Brain (organoid and tissue), 16 donors: ENCODE measurements at places on chromosomes 1 and 21. TPM values are rescaled to one million over a fixed set of nuclear protein-coding genes. Genes with fewer than 3 reads are reported as not detected.

- no peak for DNase-seq
These were observed 355.8 kb upstream of the PTBP2 start for GRCh38 chr1:96365596-96366390.

GRCh38 chr21:38246511-38246910 lies 10.3 kb upstream of the KCNJ15 start:
- DNase-seq = no peak

DNA sequence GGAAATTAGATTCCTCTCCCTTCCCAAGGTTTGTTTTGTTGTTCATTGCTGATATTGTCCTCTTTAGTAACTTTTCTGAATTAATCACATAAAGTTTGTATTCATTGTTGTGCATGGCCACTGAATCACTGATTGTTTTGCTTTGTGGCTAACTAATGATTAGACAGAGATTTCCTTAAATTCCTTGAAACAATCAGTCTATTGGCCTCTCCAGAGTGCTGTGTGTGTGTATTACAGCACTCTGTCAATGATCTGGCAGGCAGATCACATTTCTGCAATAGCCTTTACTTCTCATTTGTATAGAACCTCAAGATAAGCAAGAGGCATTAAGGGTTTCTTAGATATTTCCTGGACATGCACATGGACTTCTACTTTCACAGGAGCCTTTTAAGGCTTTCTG lies 78.6 kb downstream of the DUSP10 start:
- DNase-seq = no peak

Gene CD1B
- not detected for polyA plus RNA-seq

Gene NIPAL3
- 43.3 TPM for polyA plus RNA-seq

DNA sequence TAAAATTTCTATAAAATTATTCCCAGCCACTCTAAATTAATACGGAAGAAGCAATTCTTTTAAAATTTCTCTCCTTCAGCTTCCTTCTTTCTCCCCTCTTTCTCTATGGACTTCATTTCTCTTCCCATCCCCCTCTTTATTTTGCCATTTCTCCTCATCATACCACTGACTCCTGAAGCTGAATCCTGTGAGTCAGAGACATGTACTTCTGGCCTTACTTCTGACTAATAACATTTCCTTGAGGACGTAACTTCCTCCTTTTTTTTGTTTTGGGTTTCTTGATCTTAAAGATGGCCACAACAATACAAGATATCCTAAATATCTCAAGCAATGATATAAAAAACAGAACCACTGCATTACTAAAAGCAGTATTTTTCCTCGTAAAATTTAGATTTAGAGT lies 63.6 kb upstream of the DENND1B start:
- no peak for DNase-seq

GRCh38 chr1:211714154-211714553 lies 38.7 kb upstream of the NEK2 start:
- DNase-seq = no peak

DNA sequence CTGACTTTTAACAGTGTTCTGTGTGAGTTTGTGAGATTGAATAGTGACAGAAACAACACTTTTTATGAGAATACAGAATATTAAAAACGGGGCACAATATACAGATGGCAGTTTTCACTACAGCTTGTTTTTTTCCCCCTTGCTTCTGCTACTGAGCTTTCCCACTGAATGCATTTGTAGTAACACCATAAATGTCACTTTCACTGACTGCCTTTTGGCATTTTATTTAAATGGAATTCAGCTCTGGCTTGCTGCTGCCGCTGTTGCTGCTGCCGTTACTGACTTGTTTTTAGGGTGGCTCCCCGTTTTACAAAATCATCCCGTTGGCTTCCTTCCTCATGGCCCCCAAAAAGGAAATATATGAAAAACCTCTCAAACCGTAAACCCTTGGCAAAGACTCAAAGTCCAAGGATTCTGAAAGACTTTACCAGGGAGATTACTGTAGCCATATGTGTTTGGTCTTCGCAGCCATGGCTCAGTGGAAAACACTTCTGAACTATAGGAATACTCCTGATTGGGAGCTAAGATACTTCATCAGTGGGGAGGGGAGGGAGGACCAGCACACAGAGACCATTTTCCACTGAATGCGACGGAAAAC lies 151.0 kb downstream of the NUF2 start:
- DNase-seq = peak; percentile 94

DNA sequence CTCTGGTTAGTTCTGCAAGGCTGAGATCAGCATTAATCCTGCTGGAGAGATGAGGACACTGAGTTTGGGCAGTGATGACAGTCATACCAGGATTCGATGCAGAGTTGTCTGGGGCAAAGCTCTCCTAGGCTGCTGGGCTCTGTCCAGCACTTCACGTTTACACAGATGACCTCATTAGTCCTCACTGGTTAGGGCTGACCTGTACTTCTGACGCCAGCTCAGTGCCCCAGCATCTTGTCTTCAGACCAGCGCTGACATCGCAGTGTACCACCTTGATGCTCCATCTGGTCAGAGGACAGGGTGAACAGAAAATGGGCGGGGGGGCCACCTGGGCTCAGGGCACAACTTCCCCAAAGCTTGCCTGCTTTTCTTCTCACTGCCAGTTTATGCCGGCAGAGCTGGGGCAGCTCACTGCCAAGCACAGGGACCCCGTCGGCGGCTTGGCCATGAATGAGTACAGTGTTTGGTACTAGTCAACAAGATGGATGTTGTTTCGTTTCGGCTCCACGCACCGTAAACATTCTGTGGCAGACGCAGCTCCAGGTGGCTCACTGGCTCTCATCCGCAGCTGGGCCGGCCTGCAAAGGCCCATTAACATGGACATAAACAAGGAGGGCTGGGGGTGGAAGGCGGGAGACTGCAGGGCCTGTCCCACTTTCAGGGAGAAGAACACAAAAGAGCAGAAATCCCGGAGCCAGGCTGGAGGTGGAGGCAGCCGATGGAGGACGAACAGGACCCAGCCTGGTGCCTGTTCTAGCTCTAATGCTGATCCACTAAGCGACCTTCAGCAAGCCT lies 118.7 kb downstream of the GLIS1 start:
- peak; percentile 59 for DNase-seq
